Adipose tissue (tissue), 3 donors: ENCODE measurements at places on chromosomes 2 and 18. TPM values are rescaled to one million over a fixed set of nuclear protein-coding genes. Genes with fewer than 3 reads are reported as not detected.

Gene ANKAR
- polyA plus RNA-seq, result 7.9 TPM

Gene RHOB
- 704 TPM for polyA plus RNA-seq

Gene NEUROD1
- polyA plus RNA-seq, result not detected

Gene SERPINB3
- not detected for polyA plus RNA-seq

Gene NEB
- polyA plus RNA-seq, result 0.42 TPM

Gene AP1S3
- 0.97 TPM for polyA plus RNA-seq

Gene ASNSD1
- polyA plus RNA-seq, result 59.2 TPM

Gene SGO2
- polyA plus RNA-seq, result 0.40 TPM

Gene CASP10
- 2.3 TPM for polyA plus RNA-seq

Gene GPR75
- polyA plus RNA-seq, result 1.7 TPM

Gene ST6GAL2
- 0.06 TPM for polyA plus RNA-seq

Gene C2orf66
- 0.82 TPM for polyA plus RNA-seq

Gene CD28
- polyA plus RNA-seq, result 0.25 TPM

Gene B4GALT6
- polyA plus RNA-seq, result 1.9 TPM

Gene PLGLB1
- polyA plus RNA-seq, result 0.77 TPM

Gene LIMS3
- polyA plus RNA-seq, result 0.78 TPM

Gene ANKRD30BL
- polyA plus RNA-seq, result not detected

Gene PTRHD1
- 23.1 TPM for polyA plus RNA-seq

Gene ZNF512
- polyA plus RNA-seq, result 7.4 TPM

Gene TMEFF2
- not detected for polyA plus RNA-seq

Gene ALPI
- polyA plus RNA-seq, result 0.03 TPM

Gene KIF1A
- 18.6 TPM for polyA plus RNA-seq

Gene TLX2
- 0.03 TPM for polyA plus RNA-seq

Gene MEIS1
- polyA plus RNA-seq, result 27.3 TPM

Gene INHA
- polyA plus RNA-seq, result 0.33 TPM

Gene EMILIN2
- 18.9 TPM for polyA plus RNA-seq
